Effector memory CD4-positive, alpha-beta T cell (primary cell): ENCODE measurements at places on chromosomes 5 and 9.
A peak's percentile ranks its signal among the peaks of the same experiment; 100 is the strongest.

DNA sequence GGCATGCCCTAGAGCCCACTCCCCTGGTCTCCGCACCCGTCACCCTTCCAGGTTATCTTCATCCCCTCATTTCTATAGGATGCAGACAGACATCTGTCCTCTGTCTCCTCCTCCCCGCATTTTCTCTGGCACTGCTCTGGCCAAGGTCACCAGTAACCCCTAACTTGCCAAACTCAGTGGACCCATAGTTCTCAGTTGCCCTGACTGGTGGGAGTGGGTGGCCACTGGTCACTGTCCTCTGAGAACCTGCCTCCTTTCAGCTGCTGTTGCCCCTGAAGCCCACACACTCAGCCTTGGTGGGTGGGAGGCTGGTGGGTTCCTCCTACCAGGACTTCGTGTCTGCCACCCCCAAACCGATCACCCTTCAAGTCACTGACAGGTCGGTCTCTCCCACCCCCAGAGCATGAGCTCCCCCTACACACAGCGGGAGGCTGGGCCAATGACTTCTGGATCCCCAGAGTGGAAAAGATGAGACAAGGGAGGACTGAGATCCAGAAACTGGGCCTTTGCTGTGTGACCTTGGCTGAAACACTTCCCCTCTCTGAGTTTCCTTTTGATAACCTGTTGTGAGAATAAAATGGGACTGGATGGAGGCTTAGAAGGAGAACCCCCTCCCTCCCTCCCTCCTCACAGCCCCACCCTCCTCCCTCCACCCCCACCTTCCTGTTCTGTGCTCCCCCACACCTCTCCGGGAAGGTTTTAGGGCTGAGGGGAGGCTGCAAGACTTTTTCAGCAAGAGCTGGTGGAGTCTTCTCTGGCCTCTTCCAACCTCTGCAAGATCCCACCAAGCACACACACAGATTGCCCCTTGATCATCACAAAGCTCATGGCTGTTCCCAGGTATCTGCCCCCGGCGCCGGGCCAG, 2.4 kb upstream of the DBN1 start:
- no peak for DNase-seq

- no peak for DNase-seq
Measured at GRCh38 chr9:99377790-99378775, 156.0 kb downstream of the SEC61B start.

DNA sequence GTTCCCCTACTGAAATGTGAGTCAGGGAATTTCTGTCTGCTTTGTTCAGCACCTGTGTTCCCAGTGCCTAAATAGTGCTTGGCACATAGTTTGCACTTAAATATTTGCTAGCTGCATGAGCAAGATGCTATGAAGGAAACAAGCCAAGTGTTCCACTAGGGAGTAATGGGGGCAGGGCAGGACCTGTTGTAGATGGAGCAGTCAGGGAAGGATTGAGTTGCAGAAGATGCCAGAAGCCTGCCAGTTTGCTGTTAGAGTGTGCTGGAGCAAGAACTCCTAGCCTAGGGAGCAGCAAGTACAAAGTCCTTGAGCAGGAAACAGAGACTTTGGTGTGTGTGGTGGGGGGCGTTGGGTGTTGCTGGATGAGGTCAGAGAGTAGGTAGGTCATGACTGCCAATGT, 87.5 kb downstream of the DAB2IP start:
- DNase-seq: no peak

- no peak for DNase-seq
Measured at GRCh38 chr5:172169216-172169615, 18.8 kb downstream of the STK10 start.

GRCh38 chr5:139569270-139569955, 8.3 kb downstream of the UBE2D2 start:
- no peak for DNase-seq

- no peak for DNase-seq
Measured at GRCh38 chr9:108743901-108744371, 111.8 kb downstream of the ACTL7B start.

DNA sequence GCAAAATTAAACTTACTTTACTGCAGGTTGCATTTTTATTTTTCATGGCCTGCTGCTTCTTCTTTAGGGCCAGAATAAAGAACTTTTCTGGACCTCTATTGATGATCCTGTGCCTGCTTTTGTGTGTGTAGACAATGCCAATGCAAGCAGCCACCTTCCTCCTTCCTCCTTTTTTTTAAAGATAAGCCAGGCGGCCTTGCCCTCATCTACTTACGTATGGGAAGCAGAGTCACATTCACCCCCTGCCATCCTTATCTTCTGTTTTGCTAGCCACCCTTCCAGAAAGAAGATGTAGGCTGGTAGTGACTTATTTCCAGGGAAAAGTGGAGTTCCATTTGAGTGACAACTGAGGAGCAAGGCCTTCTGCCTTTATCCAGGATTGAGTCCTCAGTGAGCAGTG, 122.9 kb downstream of the KDM4C start:
- no peak for DNase-seq

- DNase-seq: no peak
Measured at GRCh38 chr9:96164268-96164683, 137.7 kb downstream of the HSD17B3 start.

GRCh38 chr9:128026773-128027541, 40.2 kb downstream of the NAIF1 start:
- peak; percentile 21 for DNase-seq

DNA sequence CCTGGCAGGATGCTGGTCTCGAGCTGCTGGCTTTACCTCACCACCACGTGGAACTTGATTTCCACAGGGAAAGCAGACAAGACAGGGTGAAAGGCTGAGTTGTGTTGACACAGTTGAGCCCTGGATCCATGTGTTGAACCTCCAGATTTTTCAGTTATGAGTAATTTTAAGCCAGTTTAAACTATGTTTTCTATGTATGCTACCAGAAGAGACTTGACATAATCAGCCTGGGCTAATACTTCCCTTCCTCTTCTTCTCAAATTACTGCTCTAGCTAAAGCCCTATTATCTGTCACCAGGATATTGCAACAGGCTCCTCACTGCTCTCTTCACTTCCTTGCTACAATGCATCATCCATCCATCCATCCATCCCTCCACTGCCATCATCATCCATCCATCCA, 12.0 kb upstream of the PHYKPL start:
- DNase-seq: no peak

DNA sequence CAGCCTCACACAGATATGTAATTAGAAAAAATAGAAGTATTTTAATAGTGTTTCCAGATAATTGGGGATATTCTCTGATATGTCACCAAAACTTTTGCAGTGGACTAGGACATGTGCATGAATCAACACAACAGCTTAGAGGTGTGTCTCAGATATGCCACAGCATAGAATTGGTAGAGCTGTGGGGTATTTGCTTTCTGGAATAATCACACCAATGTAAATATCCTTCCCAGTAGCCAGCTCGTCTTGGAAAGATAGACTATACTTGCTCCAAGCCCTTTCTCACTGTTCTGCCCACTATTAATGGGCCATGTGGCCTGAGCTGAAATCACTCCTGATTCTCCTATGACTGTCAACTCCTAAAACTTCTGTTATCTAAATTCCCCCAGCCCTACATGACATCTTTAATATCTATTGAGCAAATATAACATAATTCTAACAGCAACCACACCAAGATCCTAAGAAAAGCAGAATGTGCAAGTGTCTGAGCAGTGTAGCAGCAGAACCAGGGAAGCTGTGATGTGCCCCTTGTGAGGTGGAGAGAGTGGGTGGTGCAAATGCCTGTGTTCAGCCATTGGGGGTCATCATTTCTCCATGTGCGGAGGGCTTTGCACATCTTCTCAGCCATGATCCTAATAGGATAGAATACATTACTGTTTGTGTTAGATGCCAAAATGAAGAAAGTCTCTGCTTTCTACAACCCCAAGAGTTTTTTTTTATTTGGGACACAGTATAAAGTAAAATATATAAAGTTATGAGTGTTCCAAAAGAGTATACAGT, 65.0 kb downstream of the MELK start:
- DNase-seq: no peak
